ENCODE measurements at places on chromosomes 2 and 18.

DNA sequence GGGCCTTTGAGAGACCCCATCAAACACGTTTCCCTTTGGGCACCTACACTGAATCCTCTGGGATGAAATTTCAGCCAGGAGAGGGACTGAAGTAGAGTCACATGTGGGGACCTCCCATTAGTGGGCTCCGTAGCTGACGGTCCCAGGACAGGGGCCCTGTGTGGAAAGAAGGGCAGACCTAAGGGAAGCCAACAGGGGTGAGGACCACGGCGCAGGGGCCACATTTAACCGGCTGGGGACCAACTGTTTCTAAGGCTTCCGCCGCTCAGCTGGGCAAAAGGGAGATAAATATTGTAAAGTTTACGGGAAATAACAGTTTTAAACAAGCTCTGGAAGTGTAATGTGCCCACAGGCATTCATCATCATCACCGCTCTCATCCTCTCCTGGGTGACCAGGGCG lies 42.7 kb downstream of the RRM2 start:
- DNase-seq = no peak

- no peak for DNase-seq
These were observed 86.6 kb upstream of the THOC1 start for GRCh38 chr18:354471-354870.

- no peak for DNase-seq
These were observed 160.9 kb downstream of the BAZ2B start for GRCh38 chr2:159455330-159455918.

DNA sequence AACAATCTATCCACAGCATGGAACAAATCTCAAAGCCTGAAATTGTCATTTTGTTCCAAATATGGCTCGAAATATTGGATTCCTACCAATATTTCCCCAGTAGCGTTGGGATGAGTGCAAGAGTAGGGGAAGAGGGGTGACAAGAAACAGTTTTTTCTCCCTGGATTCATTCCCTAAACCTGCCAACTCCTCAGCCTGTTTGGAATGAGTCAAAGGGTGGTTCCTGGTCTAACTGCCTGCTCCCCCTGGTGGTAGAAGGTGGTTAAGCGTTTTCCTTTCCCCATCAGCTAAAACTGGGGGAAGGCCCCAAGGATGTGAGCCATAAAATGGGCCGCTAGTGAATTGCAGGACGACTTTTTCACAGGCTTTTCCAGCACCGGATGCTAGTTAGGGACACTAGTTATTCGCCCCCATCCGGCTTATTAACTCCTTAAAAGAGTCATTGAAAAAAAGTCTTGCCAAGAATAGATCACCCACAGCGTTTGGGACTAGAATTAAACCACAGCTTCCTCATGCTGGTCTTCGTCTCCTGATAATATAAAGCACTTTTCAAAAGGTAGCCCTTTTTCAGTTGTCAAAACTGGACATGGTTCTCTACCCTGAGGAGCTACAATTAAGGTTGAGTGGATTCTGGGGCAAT lies 72.5 kb downstream of the DHRS9 start:
- DNase-seq = peak; percentile 44

DNA sequence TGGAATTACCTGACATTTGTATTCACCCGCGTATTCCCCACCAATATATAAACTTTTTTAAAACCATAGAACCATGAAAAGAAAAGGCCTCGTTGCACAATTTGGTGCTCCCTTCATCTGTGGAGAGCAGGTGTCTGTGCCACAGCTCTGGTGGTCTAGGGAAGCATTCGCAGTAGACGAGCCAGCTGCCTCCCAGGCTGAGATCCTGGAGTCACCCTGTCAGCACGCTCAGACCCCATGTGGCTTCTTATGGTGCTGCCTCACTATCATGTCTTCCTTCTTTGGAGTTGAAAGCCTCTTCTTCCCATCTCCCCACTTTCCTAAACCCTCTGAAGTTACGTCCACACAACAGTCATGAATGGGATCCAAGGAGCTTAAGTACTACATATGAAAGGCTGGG lies 38.4 kb upstream of the ACKR3 start:
- DNase-seq = no peak

DNA sequence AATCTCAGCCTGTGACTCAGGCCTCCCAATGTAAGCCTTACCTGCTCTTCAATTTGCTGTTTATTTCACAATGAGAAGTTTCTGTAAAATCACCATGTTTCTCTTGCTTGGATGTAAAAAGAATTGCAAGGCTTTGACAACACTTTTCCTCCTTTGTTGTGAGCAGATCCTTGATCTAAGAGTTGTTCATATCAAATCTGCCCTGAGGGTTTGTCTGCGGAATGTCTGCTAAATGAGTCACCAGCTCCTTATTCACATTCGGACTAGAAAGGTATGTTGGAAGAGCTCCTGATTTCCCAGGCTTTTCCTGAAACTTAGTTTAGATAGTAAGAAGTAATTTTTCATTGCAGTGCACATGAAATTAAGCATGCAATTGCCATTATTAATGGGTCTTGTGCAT lies 268.2 kb upstream of the TCF4 start:
- DNase-seq = peak; percentile 95

- no peak for DNase-seq
These were observed 522 bp upstream of the ZNF407 start for GRCh38 chr18:74597034-74597661.

DNA sequence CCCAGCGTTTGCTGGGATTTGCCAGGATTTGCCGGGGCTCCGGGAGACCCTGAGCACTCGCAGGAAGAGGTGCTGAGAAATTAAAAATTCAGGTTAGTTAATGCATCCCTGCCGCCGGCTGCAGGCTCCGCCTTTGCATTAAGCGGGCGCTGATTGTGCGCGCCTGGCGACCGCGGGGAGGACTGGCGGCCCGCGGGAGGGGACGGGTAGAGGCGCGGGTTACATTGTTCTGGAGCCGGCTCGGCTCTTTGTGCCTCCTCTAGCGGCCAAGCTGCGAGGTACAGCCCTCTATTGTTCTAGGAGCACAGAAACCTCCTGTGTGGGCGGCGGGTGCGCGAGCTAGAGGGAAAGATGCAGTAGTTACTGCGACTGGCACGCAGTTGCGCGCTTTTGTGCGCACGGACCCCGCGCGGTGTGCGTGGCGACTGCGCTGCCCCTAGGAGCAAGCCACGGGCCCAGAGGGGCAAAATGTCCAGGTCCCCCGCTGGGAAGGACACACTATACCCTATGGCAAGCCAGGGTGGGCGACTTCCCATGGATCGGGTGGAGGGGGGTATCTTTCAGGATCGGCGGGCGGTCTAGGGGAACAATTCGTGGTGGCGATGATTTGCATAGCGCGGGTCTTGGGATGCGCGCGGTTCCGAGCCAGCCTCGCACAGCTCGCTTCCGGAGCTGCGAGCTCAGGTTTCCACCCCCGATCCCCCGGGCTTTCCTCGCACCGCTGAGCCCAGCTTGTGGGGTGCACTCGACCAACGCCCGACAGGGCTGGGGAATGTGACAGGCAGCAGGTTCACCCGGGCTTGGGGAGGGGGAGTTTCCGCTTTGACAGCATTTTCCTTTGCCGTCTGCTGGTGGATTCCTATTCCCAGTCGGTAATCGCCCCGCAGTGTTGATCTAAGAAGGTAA lies 2.8 kb downstream of the ONECUT2 start:
- peak; percentile 62 for DNase-seq
